Pancreas (tissue), 10 donors: ENCODE measurements at places on chromosomes 5 and 9.

DNA sequence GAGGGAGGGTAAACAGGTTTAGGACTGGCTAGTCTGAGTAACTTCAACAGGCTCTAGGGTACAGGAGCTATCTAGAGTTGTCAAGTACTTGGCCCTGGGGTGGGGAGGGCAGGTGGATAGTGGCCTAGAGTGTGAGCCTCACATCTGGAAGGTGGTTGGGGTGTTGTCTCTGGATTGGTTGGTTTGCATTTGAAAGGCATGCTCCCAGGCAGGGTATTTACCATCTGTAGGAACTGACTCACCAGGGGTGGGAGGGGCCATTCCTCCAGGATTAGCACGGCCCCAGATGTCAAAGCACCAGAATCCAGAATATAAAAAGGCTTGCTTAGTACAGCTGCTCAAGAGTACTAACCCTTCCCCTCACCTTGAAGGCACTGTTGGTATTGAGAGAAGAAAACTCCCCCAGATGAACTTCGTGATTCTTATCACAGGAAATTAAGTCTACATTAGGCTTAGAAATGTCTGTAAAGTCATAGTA is 193.3 kb downstream of the NTRK2 start:
- DNase-seq = no peak

DNA sequence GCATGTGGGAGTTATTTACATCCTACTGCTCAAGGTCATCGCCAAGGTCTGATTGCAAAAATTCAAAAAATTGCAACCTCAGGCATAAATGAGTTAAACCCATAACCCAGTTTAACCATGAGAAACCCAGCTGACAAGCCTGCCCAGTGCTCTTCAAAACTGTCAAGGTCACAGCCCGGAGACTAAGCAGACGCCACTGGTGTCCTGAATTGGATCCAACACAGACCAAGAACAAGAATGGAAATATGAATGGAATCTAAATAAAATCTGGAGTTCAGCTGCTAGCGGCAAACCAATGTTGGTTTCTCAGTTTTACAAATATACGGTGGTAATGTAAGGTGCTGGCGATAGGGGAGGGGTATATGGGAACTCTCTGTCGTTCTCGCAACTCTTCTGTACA is 201.5 kb upstream of the MVB12B start:
- no peak for DNase-seq

DNA sequence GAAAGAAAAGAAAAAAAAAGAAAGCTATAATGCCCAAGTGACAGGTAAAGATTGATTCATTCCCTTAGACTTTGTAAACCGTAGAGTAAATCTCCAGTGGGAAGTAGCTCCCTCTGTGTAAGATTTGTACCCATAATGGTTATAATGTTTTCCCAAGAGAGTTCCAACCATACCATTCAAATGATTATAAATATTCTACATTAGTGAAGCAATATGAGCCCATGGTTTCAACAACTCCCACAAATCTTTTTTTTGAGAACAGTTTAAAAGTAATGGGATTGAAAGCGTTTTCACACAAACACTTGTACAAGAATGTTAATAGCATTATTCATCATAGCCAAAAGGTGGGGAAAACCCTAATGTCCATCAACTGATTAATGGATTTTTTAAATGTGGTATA is 58.0 kb downstream of the GRAMD2B start:
- no peak for DNase-seq

DNA sequence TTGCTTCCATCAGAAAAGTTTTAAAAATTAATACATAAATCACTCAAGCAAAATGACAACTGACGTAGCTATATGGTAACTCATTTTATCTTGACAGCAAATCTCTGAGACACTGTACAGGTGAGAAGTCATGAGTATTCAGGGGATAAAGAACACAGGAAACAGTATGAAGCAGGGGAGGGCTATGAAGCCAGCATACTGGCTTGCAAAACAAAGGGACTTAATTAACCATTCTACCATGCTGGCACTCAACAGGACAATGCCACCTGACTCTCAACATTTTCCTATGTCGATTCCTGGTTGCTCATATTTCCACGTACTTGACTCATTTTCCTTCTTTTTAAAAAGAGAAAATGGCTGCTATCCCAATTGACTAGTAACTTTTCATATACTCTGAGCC is 151.4 kb upstream of the RETREG1 start:
- DNase-seq = no peak
